GM23338 (cell line): ENCODE measurements at places on chromosomes 2 and 18.

DNA sequence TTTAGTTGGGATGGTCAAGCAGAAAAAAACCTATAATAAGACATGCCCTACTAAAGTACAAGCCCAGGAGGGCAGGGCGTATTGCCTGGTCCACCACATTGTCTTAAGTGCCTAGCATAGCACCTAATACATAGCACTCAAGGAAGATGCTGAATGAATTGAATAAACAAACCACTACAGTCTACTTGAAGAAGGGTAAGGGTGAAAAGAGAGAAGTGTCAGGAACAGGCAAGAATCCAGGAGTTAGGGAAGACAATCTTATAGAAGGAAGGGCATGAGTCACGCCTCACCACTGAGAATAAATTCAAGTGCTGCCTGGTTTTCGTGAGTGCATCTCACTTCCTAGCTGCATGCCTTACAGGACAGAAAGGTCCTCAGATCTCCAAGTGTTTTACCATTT is 13.9 kb downstream of the SLC19A3 start:
- no peak for DNase-seq

- DNase-seq: no peak
Measured at GRCh38 chr2:9465170-9465569, 9.2 kb upstream of the IAH1 start.

GRCh38 chr18:78801011-78801410 is 178.6 kb upstream of the SALL3 start:
- DNase-seq: no peak

DNA sequence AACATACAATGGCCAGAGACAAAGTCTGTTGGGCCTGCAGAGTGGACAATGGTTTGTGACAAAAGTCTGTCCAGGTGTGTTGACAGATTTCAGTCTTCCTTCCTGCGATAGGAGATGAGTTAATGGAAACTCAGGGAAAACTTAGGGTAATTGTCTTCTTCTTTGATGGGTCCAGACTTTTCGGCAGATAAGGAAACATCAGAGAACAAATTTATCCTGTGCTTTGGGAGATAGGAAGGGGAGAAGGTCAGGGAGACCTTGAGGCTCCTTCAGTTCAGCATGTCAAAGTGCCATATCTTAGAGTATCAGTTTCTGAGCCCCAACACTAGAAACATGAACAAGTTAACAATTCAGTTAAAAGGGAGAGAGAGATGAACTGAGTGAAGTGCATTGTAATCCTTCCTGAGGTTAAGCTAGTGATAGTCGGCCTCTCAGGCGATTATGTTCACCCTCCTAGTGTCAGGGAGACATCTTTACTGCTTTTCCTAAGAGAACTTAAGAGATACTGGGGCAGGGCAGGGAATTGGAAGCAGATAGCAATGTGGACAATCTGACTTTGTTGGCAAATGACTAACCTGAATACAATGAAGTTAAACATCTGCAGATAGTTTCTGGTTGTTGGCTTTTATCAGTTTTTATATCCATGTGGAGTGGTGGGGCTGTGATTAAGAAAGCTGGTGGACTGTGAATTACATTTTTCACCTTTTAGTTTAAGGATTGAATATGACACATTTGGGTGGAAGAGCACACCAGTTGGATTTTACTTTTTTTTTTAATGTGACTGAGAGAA is 248.8 kb upstream of the FN1 start:
- no peak for DNase-seq

GRCh38 chr18:54323970-54324369 is 33.7 kb downstream of the STARD6 start:
- DNase-seq: no peak

DNA sequence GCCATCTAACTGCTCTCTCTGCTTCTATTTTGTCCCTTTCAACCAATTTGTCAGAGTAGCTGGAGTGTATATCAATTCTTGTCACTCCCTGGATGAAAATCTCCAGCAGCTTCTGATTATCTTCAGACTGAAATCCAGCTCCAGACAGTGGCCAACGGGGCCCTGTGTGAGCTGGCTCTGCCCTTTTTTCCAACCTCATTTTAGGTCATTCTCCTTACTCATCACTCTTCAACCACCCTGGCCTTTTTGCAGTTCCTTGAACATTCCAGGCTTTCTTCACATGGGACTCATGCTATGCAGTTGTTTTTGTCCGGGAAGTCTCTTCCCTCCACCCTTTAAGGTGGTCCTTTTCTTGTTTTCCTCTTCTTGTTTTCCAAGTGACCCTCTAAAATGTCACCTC is 15.4 kb upstream of the FAP start:
- DNase-seq: no peak
